Sigmoid colon (tissue), 7 donors: ENCODE measurements at places on chromosomes 2 and 18. TPM values are rescaled to one million over a fixed set of nuclear protein-coding genes. Genes with fewer than 3 reads are reported as not detected.

DNA sequence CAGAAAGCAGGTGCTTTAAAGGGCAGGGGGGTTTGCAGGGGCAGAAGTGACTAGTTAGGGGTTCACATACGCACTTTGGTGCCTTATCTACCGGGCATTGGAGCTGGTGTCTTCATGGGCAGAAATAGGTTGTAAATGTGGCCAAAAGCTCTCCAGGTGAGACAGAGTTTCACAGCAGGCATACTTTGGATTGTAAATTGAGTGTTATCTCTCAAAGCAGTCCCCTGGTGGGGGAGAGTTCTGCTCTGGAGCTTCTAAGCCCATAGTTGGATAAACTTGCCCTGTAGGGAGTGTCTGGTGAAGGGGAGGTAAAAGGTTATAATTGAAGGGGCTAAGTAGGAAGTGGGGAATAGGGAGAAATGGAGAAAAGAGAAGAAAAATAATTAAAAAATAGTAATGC, 43.1 kb downstream of the COL4A3 start:
- no peak overlapping the region for H3K27ac ChIP-seq
- H3K4me3 ChIP-seq: no peak overlapping the region
- H3K36me3 ChIP-seq: no peaks in the 10 kb centered on the region
- DNase-seq: no peak
- no peaks in the 10 kb centered on the region for H3K27me3 ChIP-seq

DNA sequence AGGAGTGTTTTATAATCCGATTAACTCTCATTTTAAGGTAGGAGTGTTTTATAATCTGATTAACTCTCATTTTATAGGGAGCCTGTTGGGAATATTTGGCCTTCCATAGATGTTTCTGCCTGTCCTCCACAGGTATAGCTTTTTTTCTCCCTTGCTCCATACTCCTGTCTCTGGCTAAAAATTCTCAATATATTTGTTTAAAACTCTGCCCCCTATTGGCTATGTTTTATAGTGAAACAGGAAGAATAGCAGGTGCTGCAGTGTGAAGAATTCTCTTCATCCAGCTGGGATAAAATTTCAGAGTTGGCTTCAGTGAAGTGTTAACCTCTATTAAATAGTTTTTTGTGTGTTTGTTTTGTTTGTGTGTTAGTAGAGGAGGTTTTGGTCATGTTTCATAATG, 1046.0 kb upstream of the TMEFF2 start:
- H3K4me1 ChIP-seq: no peaks in the 10 kb centered on the region
- H3K27me3 ChIP-seq: no peaks in the 10 kb centered on the region
- no peak overlapping the region for H3K27ac ChIP-seq
- no peaks in the 10 kb centered on the region for H3K36me3 ChIP-seq
- H3K4me3 ChIP-seq: no peak overlapping the region
- DNase-seq: no peak

GRCh38 chr2:181304011-181304844, 153.0 kb upstream of the ITGA4 start:
- H3K27ac ChIP-seq: no peak overlapping the region

- no peaks in the 10 kb centered on the region for H3K4me1 ChIP-seq
- no peaks in the 10 kb centered on the region for H3K27me3 ChIP-seq
- H3K36me3 ChIP-seq: no peaks in the 10 kb centered on the region
Observed at GRCh38 chr2:170394641-170395387, 216.9 kb downstream of the MYO3B start.

GRCh38 chr2:129180124-129180716, 799.2 kb upstream of the RAB6C start:
- H3K27me3 ChIP-seq: no peaks in the 10 kb centered on the region
- no peak overlapping the region for H3K27ac ChIP-seq
- no peaks in the 10 kb centered on the region for H3K4me1 ChIP-seq
- no peaks in the 10 kb centered on the region for H3K36me3 ChIP-seq
- no peak for DNase-seq
- H3K4me3 ChIP-seq: no peak overlapping the region

DNA sequence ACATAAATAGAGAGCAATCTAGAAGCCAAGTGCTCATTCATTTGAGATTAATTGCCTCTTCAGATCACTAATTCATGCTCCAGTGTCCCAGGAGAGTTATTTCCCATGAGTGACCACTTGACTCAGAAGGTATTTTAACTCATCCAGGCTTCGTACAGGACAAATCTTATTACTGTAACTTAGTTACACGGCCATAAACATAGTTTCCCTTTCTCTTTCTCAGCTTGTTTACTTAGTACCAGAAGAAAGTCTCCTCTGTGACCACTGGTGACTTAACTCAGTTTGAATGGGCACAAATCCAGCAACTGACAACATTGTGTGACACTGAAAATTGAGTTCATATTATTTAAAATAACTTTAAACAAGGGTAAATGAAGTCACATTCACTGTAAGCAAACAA, 25.3 kb downstream of the MMADHC start:
- no peak overlapping the region for H3K4me3 ChIP-seq
- no peaks in the 10 kb centered on the region for H3K27me3 ChIP-seq
- no peaks in the 10 kb centered on the region for H3K4me1 ChIP-seq
- peaks cover 23% of the 10 kb centered on the region for H3K36me3 ChIP-seq
- H3K27ac ChIP-seq: no peak overlapping the region
- no peak for DNase-seq

- no peak overlapping the region for H3K27ac ChIP-seq
- H3K27me3 ChIP-seq: no peaks in the 10 kb centered on the region
- no peaks in the 10 kb centered on the region for H3K36me3 ChIP-seq
- no peak for DNase-seq
- no peak overlapping the region for H3K4me3 ChIP-seq
Observed at GRCh38 chr18:25111377-25112288, 240.3 kb downstream of the ZNF521 start.

GRCh38 chr2:63698786-63699548, 110.2 kb downstream of the MDH1 start:
- no peaks in the 10 kb centered on the region for H3K4me1 ChIP-seq
- H3K36me3 ChIP-seq: no peaks in the 10 kb centered on the region
- H3K27ac ChIP-seq: peak overlapping the region; percentile 26
- no peaks in the 10 kb centered on the region for H3K27me3 ChIP-seq
- H3K4me3 ChIP-seq: no peak overlapping the region

DNA sequence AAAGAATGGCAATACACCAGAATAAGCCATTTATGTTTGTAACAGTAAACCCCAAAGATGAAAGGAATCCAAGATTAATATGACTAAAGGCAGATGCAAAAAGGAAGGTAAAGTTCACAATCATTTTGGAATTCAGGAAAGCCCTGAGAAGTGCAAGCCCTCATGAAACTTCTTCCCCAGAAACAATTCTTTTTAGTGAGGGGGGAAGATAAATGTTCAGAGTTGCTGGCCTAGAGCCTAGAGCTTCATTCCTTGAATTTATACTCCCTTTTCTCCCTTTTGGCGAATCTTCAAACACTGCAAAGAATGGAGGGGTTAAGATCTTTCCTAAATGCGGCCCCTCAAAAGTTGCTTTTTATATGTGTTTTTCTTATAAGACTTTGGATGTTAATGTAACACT, 368.8 kb downstream of the MEIS1 start:
- no peaks in the 10 kb centered on the region for H3K36me3 ChIP-seq
- H3K4me3 ChIP-seq: no peak overlapping the region
- no peaks in the 10 kb centered on the region for H3K27me3 ChIP-seq
- H3K27ac ChIP-seq: peak overlapping the region; percentile 71
- DNase-seq: no peak
- peaks cover 28% of the 10 kb centered on the region for H3K4me1 ChIP-seq

GRCh38 chr2:57181315-57182038, 865.1 kb upstream of the VRK2 start:
- no peaks in the 10 kb centered on the region for H3K36me3 ChIP-seq
- no peaks in the 10 kb centered on the region for H3K4me1 ChIP-seq
- no peak for DNase-seq
- no peaks in the 10 kb centered on the region for H3K27me3 ChIP-seq
- no peak overlapping the region for H3K4me3 ChIP-seq
- H3K27ac ChIP-seq: no peak overlapping the region

GRCh38 chr2:172172513-172173173, 69.9 kb upstream of the DLX2 start:
- DNase-seq: peak; percentile 69
- peaks cover 19% of the 10 kb centered on the region for H3K27me3 ChIP-seq
- H3K36me3 ChIP-seq: no peaks in the 10 kb centered on the region
- H3K27ac ChIP-seq: no peak overlapping the region

DNA sequence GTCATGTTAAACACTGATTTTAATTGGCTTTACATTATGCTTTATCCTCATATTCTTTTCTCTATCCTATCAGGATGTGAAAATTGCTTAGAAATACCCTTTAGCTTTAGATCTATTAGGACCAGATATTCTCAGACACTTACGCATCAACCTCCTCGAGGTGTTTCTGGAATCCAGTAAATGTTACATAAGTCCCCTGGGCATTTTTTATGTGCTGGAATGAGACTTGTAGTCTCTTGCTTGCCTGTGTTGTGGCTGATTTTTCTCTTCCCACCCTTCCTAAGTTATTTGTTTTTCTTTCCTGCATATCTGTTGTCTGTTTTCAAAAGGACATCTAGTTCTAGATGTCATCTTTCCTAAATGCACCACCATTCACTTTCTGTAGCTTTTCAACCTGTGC, 197.1 kb downstream of the CCDC85A start:
- no peaks in the 10 kb centered on the region for H3K36me3 ChIP-seq
- no peak overlapping the region for H3K4me3 ChIP-seq
- no peaks in the 10 kb centered on the region for H3K27me3 ChIP-seq
- no peak overlapping the region for H3K27ac ChIP-seq
- DNase-seq: no peak

GRCh38 chr2:27887830-27888229, 2.4 kb downstream of the RBKS start:
- H3K4me1 ChIP-seq: no peaks in the 10 kb centered on the region
- no peak for DNase-seq
- no peaks in the 10 kb centered on the region for H3K27me3 ChIP-seq
- H3K36me3 ChIP-seq: no peaks in the 10 kb centered on the region
- no peak overlapping the region for H3K4me3 ChIP-seq

DNA sequence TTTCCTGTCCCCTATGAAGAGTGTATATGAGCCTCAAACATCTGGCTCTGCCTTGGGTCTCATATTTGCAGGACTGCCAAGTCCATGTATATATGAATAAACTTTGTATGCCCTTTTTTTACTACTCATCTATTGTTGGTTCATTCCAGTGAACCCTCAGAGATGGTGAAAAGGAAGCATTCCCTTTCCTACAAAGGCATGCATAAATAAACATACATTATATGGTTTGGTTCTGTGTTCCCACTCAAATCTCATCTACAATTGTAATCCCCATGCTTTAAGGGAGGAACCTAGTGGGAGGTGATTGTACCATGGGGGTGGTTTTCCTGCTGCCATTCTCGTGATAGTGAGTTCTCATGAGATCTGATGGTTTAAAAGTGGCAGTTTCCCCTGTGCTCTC, 534.2 kb downstream of the SPAG16 start:
- DNase-seq: no peak
- H3K27ac ChIP-seq: no peak overlapping the region
- H3K27me3 ChIP-seq: no peaks in the 10 kb centered on the region
- H3K36me3 ChIP-seq: no peaks in the 10 kb centered on the region
- no peaks in the 10 kb centered on the region for H3K4me1 ChIP-seq

GRCh38 chr18:45715212-45715780, 8.7 kb upstream of the SLC14A1 start:
- H3K27me3 ChIP-seq: no peaks in the 10 kb centered on the region
- H3K27ac ChIP-seq: no peak overlapping the region
- H3K4me1 ChIP-seq: no peaks in the 10 kb centered on the region
- H3K4me3 ChIP-seq: no peak overlapping the region
- no peak for DNase-seq
- H3K36me3 ChIP-seq: no peaks in the 10 kb centered on the region

DNA sequence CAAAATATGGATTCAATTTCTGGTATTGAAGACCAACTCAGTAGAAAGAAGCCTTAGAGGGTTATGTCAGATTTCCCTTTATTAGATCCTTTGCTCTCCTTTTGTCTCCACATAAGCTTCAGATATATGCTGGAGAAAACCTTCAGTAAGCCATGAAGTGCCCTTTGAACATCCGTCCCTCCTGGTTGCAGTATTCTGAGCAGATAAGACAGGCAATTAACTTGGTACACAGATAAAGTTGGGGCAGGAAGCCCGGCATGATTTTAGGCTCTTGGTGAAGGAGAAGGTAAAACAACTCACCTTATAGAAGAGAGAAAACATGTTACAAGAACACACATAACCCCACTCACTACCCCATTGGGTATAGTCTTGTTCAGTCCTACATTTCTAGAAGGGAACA, 76.4 kb downstream of the SRD5A2 start:
- H3K27ac ChIP-seq: no peak overlapping the region
- peaks cover 2% of the 10 kb centered on the region for H3K27me3 ChIP-seq
- no peaks in the 10 kb centered on the region for H3K4me1 ChIP-seq
- no peak overlapping the region for H3K4me3 ChIP-seq
- DNase-seq: no peak
- H3K36me3 ChIP-seq: no peaks in the 10 kb centered on the region

GRCh38 chr2:20073460-20073859, 22.0 kb upstream of the LAPTM4A start:
- peak overlapping the region; percentile 69 for H3K27ac ChIP-seq
- H3K4me3 ChIP-seq: no peak overlapping the region
- H3K27me3 ChIP-seq: no peaks in the 10 kb centered on the region
- DNase-seq: no peak

GRCh38 chr2:217570394-217570793, 432.4 kb downstream of the TNS1 start:
- H3K27ac ChIP-seq: no peak overlapping the region
- no peaks in the 10 kb centered on the region for H3K27me3 ChIP-seq
- peaks cover 3% of the 10 kb centered on the region for H3K36me3 ChIP-seq
- H3K4me3 ChIP-seq: no peak overlapping the region
- H3K4me1 ChIP-seq: no peaks in the 10 kb centered on the region

- no peak overlapping the region for H3K4me3 ChIP-seq
- no peaks in the 10 kb centered on the region for H3K36me3 ChIP-seq
- H3K27ac ChIP-seq: no peak overlapping the region
- DNase-seq: no peak
Observed at GRCh38 chr2:195003881-195004471, 653.0 kb upstream of the SLC39A10 start.

- H3K4me3 ChIP-seq: no peak overlapping the region
- H3K4me1 ChIP-seq: no peaks in the 10 kb centered on the region
- no peak for DNase-seq
Observed at GRCh38 chr18:63220903-63221302, 98.7 kb downstream of the BCL2 start.

Gene DPP4
- 11.9 TPM for total RNA-seq

Gene CCDC195
- not detected for total RNA-seq

Gene IL1F10
- not detected for total RNA-seq
